Tibial nerve (tissue), 4 donors: ENCODE measurements at places on chromosomes 2 and 18. TPM values are rescaled to one million over a fixed set of nuclear protein-coding genes. Genes with fewer than 3 reads are reported as not detected.

PTPN4 gene
- total RNA-seq = 20.4 TPM

REG3A gene
- not detected for total RNA-seq

DSG1 gene
- total RNA-seq = not detected

NEU2 gene
- total RNA-seq = not detected

TMEFF2 gene
- not detected for total RNA-seq

SCLY gene
- 16.0 TPM for total RNA-seq

STARD6 gene
- total RNA-seq = not detected

ACOXL gene
- total RNA-seq = not detected

VAMP5 gene
- 63.6 TPM for total RNA-seq

C2orf80 gene
- total RNA-seq = not detected

SPAG16 gene
- total RNA-seq = 25.5 TPM
